Activated CD8-positive, alpha-beta memory T cell treated with anti-CD3 and anti-CD28 coated beads for 1 hour (primary cell): ENCODE measurements at places on chromosomes 6 and 20.

DNA sequence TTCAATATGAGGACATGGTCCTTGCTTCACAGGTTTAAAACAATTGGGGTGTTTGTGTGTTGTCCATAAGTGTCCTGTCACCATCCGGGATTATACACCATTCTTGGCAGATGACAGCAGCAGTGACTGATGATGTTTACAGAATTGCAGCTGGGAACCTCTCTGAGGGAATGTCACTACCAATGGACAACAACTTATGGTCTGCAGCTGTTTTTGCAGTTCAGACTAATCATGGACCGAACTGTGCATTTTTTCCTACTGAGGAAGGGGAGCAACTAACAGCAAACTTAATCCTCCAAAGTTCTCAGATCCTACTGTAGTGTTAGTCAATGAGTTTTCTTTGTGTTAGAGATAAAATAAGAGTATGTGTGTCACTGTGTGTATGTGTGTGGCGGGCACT is 26.0 kb downstream of the FAM229B start:
- no peak for DNase-seq

GRCh38 chr6:54913211-54913610 is 66.6 kb downstream of the FAM83B start:
- DNase-seq: no peak

GRCh38 chr20:19725814-19726525 is 32.1 kb upstream of the RIN2 start:
- DNase-seq: no peak

DNA sequence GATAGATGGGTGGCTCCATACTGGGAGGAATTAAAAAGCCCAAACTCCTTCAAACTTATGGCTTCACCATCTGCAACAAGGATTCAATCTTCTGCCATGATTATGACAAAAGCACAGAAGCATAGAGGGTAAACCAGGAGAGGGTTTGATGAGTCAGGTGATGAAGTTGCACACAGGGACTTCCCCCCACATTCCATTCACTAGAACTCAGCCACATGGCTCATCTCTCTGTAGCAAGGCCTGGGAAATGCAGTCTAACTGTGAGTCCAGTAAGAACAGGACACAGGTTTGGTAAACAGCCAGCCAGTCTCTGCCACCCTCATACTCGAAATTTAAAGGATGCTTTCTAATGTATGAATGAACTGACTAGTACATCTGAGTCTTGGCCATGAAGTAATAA is 142.9 kb downstream of the HIVEP2 start:
- no peak for DNase-seq

- DNase-seq: no peak
These were observed 5.4 kb downstream of the FOXF2 start for GRCh38 chr6:1394514-1395463.

DNA sequence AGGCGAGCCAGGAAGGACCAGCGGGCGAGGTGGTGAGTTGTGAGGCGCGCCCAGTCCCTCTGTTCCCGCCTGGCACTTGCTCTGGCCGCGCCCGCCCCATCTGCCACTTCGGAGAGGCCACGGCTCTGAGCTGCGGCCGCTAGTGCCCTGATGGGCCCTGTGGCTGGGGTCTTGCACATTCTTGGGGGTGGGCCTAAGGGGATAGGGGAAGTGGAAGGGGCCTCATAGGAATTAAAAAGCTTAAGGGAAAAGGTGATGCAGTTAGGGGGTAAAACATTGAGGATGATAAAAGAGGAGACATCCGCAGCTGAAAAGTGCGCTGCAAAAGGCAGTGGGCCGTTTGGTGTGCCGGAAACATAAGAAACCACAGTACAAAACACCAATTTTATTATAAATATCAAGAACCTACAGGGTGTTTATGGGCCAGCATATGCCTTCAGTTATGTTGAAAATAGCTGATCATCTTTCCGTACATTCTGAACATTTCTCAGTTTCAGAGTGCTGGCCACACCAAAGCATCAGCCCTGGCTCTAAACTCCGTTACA is 1.1 kb upstream of the PSMB8 start:
- no peak for DNase-seq

GRCh38 chr20:57943950-57944349 is 234.1 kb upstream of the PMEPA1 start:
- DNase-seq: no peak

DNA sequence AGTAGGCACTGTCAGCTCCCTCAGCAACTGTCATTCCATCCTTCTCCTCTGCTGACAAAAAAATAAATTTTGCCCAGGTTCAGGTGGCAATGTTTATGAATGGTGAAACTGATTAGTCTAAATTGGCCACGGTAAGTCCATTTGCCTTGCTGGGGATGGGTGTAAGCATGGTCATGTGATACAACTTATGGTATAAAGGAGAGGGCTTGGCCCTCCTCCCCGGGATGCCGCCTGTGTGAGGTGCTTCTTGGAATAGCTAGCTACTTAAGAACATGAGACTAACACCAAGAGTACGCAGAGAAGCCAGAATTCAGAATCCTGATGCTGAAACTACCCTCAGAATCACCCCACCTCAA is 94.4 kb upstream of the MAP7 start:
- no peak for DNase-seq

GRCh38 chr6:32666420-32667300 is at the start of gene HLA-DQB1:
TSS of gene HLA-DQB1 (minus strand) at chr6:32666657. CDS start at chr6:32666607, 50 bp downstream.
- DNase-seq: no peak

DNA sequence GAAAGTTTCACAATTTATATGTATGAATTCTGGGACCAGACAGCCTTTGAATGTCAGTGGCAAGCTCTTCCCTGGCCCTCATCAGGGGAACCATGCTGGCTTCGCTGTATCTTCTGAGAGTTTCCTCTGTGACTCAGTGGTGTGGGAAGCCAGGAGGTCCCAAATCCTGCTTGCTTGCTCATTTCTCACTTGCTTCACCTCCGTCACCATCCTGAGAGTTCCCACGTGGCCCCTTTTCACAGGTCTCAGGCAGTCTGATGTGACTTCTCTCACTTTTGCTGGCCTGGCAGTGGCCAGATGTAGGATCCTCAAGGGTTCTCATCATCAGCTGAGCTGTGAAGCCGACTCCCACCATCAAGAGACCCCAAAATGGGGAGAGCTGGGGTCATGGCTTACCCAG is 28.4 kb upstream of the RIN2 start:
- DNase-seq: no peak

- DNase-seq: no peak
These were observed 255.4 kb upstream of the HSF2 start for GRCh38 chr6:122143813-122144601.

- no peak for DNase-seq
These were observed 116.5 kb downstream of the LY86 start for GRCh38 chr6:6705061-6705425.

- no peak for DNase-seq
These were observed 61.7 kb upstream of the ZMYND8 start for GRCh38 chr20:47418069-47418757.

DNA sequence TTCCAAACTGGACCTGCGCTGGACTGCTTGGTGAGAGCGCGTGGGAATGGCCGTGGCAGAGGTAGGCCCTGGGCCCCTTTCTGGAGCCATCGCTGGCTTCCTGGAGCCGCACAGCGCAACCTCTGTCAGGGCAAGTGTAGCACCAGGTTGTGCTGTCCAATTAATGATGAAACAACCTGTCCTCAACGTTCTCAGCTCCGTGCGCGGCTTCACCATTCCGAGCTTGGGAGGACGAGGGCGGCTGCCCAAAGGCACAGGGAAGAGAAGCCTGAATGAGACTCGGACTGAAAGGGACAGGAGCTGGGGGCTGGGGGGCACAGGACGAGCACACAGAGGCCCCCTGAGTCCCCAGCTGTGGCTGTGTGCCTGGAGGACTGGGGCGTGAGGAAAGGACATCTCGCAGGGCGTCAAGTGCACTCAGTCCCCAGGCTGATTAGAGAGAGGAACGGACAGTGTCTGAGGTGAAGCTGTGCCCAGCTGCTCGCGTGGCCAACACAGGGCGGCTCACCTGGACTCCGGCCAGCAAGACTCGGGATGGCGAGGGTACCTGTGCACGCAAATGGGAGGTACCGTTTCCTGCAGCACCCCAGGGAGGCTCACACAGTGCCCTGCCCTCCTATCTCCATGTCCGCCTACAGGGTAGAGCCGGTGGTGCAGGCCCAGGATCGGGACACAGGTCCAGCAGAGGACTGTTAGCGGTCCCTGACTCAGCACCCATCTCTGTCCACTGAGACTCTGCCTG is 403.3 kb downstream of the TAF4 start:
- DNase-seq: no peak

DNA sequence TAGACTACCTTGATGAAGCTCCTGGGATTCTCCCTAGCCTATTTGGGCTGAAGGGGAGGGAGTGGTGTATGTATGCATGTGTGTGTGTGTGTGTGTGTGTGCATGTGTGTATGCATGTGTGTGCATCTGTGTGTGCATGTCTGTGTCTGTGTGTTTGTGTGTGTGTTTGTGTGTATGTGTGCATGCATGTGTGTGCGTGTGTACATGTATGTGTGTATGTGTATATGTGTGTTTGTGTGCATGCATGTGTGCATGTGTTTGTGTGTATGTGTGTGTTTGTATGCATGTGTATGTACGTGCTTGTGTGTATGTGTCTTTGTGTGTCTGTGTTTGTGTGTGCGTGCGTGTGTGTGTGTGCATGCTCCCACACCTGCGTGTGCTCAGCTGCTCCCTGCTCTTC is 15.4 kb downstream of the FGD2 start:
- DNase-seq: no peak

DNA sequence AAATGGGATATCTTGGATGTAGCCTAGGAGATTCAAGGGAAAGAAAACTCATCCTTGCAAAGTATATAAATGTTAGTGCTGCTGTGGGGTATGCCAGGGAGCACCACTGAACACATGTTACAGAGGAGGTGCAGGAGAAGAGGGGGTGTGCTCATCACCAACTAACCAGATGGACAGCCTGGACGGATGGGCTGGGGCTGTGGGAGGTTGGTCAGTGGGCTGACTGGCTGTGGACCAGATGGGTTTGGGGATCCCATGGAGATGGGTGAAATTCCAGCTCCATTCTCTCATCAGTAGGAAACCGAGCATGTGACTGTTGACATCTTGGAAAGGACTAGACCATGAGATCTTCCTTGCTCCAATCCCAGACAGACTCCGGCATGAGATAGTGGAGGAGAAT is 201.0 kb downstream of the LRFN2 start:
- no peak for DNase-seq

DNA sequence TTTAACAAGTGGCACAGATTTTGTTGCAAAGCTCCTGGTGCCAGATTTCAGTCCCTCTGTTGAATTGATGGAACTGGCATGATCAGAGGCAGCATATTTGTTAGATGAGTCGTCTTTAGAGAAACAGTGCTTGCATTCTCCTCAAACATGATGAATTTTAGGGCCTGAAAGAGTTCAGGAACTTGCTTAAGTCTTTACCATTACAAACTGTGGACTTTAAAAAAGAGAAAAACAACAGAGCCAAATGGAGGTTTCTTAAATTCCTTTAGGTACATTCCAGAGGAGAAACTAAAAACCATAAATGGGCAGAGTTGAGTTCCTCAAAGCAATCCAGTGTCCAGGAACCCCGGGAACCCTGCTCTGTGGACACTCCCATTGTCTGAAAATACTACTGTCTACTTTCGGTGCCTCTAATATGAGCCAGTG is 2.5 kb downstream of the GTF2H5 start:
- DNase-seq: no peak

DNA sequence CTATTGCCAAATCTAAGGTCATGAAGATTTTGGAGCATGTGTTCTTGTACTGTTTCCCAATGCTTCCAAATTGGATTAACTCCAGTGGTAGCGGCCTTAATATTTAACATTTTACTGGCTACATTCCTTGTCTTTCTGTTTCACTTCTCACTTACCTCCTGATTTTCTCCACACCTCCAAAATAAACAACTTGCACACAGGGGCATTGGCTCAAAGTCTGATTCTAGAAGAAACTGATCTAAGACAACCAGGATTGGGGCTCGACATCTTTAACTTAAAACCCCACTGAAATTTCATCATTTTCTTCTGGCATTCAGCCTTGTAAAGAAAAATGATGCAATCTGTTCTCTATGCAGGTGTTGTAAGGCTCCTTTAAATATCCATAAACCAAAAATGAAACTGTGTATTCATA is 557.9 kb upstream of the ID4 start:
- DNase-seq: no peak

DNA sequence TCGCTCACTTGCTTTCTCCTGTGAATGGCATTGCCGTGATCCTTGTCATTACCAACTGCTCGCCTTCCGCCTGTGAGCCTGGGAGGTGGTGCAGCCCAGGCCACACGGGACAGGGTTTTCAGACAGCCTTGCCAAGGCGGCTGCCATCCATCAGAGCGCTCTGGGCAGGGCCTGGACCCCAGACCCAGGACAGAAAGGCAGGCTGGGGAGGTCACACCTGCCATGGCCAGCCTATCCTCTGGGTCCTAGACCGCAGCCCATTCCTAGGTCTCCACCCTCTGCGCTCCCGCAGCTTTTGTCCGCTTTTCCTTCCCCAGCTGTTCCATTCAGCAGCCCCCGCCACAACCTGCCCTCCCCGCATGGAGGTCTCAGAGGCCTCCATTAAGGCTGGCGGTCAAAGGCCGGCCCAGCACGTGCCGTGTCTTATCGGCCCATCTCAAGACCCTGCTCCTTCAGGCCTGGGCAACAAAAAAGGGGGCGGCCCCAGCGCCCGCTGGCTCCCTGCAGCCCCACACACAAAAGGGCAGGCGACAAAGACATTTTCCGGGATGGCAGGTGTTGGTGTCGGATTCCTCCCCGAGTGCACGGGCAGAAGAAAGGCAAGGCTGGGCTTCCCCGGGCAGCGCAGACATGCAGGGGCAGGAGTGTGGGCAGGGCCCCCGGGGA is 28.1 kb downstream of the INSM1 start:
- DNase-seq: no peak

GRCh38 chr20:62703853-62704228 is 4.8 kb upstream of the NTSR1 start:
- no peak for DNase-seq

DNA sequence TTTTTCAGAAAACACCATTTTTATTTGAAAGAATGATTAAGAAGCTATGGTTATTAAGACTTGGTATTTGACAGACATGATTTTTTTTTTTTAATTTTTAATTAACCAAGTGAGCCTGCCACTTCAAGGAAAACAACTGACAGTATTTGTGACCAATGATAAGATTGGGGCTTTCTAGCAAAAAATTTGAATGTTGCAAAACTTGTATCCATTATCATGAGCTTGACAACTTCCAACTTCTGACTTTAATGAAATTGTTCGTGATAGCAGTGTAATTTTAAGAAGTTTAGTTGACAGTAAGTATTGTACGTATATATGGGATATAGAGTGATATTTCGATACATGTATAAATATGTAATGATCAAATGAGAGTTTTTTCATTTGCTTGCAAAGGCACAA is 21.6 kb upstream of the POM121L2 start:
- no peak for DNase-seq

DNA sequence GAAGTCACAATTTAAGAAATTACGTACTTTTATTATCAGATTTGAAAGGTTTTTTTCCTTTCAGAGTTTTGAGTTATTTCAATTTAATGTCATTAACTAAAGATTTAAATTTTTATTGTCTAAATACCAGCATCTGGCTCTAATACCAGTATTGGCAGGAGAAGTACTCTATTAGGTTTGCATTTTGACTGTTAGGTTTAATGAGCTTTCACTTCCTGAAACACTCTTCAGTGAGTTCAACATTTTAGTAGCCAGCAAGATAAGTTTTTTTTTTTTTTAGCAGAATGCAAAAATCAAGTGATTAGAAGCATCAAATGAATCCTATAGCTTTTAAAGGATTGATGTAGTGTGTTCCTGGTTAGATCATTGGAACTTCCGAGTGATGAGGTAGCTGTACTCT is 34.0 kb upstream of the SCGN start:
- DNase-seq: no peak
